Peyer's patch (tissue), 4 donors: ENCODE measurements at places on chromosomes 5 and 9.

DNA sequence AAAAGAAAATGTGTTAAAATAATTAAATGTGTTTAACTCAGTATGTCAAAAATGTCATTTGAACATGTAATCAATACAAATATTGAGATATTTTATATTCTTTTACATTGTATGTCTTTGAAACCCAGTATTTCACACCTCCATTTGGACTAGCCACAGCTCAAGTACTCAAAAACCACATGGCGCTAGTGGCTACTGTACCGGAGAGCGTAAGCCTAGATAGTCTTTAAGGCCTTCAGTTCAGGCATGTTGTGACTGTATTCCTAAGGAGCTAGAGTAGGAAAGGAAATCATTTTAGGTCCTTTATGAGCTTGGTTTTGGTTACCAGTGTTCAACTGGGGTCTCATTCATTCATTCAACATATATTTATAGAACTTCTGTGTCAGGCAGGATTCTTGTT, 12.8 kb downstream of the FBXW2 start:
- H3K27me3 ChIP-seq: no peaks in the 10 kb centered on the region
- no peak for DNase-seq
- peaks cover 47% of the 10 kb centered on the region for H3K36me3 ChIP-seq
- no peak overlapping the region for H3K27ac ChIP-seq

GRCh38 chr5:65268525-65268924, 213.2 kb downstream of the ADAMTS6 start:
- no peak for DNase-seq
- no peak overlapping the region for H3K27ac ChIP-seq
- no peaks in the 10 kb centered on the region for H3K36me3 ChIP-seq
- H3K27me3 ChIP-seq: no peaks in the 10 kb centered on the region
- H3K4me3 ChIP-seq: no peak overlapping the region
- H3K4me1 ChIP-seq: no peaks in the 10 kb centered on the region

DNA sequence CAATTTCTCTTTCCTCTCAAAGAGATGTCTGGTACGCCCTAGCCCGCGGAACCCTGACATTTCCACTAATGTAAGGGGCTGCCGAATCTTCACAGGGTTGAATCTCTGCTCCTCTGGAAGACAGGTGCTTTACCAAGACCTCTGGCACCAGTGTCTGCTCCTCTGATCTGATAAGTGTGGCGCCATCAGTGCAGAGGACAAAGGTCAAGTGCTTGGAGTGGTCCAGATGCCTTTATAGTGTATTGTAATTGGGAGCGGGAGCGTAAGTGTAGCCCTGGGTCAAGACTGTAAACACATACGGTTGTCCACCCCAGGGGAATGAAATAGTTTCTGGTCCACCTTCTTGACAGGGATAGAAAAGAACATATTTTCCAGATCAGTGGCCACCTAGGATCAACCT, 17.7 kb downstream of the ADAMTSL2 start:
- H3K4me3 ChIP-seq: no peak overlapping the region
- H3K27me3 ChIP-seq: no peaks in the 10 kb centered on the region
- DNase-seq: no peak

- no peaks in the 10 kb centered on the region for H3K27me3 ChIP-seq
- DNase-seq: no peak
- H3K4me1 ChIP-seq: no peaks in the 10 kb centered on the region
- H3K36me3 ChIP-seq: no peaks in the 10 kb centered on the region
- no peak overlapping the region for H3K27ac ChIP-seq
These were observed 83.1 kb downstream of the DPYSL3 start for GRCh38 chr5:147426640-147427327.

DNA sequence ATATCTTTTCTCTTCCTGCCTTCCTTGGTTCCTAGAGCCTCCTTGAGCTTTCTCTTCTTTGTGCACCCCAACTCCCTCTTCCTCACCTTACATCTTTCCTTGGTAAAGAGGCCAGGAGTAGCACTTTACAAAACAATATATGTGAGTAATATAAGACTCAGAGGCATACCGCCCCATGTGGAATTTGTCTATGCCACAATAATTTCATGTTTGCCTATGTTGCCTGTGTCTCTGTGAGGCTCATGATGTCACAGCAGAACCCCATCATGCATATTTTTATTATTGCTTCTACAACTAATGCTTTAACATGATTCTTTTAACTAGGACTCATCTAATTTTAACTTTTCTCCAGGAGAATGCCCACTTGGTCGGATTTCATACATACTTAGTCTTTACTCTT, 15.0 kb upstream of the LVRN start:
- DNase-seq: no peak
- H3K27me3 ChIP-seq: no peaks in the 10 kb centered on the region
- H3K4me1 ChIP-seq: no peaks in the 10 kb centered on the region
- no peaks in the 10 kb centered on the region for H3K36me3 ChIP-seq
- no peak overlapping the region for H3K4me3 ChIP-seq

DNA sequence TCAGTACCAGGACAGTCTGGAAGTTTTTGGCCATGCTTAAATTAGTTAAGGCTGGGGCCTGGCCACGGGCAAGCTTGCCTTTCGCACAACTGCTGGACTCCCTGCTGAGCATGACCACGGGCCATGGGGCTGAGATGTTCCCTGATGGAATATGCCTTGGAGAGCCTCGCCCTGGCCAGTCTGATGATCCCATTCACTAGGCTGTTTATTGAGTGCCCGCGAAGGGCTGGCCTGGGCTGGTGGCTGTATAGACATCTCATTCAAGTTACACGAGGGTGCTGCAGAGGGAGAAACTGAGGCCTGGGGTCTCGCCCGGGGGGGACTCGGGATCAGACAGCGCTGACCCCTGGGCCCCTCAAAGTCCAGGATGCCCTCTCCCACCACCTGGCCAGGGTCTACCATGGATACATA, 7.8 kb upstream of the RXRA start:
- H3K4me1 ChIP-seq: no peaks in the 10 kb centered on the region
- H3K27me3 ChIP-seq: no peaks in the 10 kb centered on the region
- H3K4me3 ChIP-seq: no peak overlapping the region
- no peaks in the 10 kb centered on the region for H3K36me3 ChIP-seq

- no peaks in the 10 kb centered on the region for H3K36me3 ChIP-seq
- H3K4me1 ChIP-seq: no peaks in the 10 kb centered on the region
- peak overlapping the region; percentile 72 for H3K27ac ChIP-seq
- H3K27me3 ChIP-seq: no peaks in the 10 kb centered on the region
These were observed 19.5 kb upstream of the ANXA1 start for GRCh38 chr9:73132034-73132776.

- DNase-seq: no peak
- no peaks in the 10 kb centered on the region for H3K27me3 ChIP-seq
- H3K4me3 ChIP-seq: no peak overlapping the region
- H3K36me3 ChIP-seq: no peaks in the 10 kb centered on the region
- no peaks in the 10 kb centered on the region for H3K4me1 ChIP-seq
- no peak overlapping the region for H3K27ac ChIP-seq
These were observed 339.9 kb downstream of the ASTN2 start for GRCh38 chr9:117074784-117075520.

DNA sequence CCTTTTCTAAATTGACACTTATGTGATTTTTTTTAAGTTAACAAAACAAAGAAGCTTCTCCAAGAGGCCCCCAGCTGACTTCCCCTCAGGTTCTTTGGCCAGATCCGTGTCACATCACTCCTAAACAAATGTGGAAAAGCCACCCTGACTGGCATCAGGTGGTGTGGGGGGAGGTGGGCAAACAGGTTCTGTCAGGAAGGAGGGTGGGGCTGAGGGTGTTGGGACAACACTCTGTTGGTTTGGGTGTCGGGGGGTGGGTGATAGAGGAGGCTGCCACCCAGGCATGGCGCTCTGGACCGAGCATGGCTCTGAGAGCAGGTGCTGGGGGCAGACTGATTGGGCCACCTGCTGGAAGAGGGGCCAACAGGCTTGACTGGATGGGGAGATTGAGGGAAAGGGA, 210.9 kb downstream of the HSPA4 start:
- H3K4me1 ChIP-seq: no peaks in the 10 kb centered on the region
- no peak overlapping the region for H3K27ac ChIP-seq
- no peak overlapping the region for H3K4me3 ChIP-seq
- H3K36me3 ChIP-seq: no peaks in the 10 kb centered on the region
- no peaks in the 10 kb centered on the region for H3K27me3 ChIP-seq

DNA sequence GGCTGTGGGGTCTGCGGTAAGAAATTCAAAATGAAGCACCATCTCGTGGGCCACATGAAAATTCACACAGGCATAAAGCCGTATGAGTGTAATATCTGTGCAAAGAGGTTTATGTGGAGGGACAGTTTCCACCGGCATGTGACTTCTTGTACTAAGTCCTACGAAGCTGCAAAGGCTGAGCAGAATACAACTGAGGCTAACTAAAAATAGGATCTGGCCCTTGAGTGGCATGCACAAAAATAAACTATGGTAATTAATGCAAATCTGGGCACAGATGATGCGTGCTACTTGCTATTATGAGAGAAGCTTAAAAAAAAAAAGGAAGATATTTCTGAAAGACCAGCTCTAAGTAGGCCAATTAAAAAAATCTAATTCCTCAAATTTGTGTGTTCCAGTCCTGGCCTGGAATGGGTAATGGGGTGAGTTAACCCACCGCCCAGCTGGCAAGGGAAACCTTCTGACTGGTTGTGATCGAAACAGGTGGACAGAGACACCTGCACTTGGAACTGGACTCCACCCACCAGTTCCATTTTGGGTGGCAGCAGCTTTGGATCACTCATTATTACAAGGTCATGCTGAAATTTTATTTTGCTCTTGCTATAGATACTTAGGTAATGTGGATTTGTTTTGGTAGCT, 26.6 kb upstream of the ZBTB34 start:
- H3K36me3 ChIP-seq: peaks cover 39% of the 10 kb centered on the region
- H3K27ac ChIP-seq: no peak overlapping the region
- no peak for DNase-seq
- H3K4me1 ChIP-seq: no peaks in the 10 kb centered on the region
- H3K27me3 ChIP-seq: no peaks in the 10 kb centered on the region

- no peaks in the 10 kb centered on the region for H3K4me1 ChIP-seq
- H3K27ac ChIP-seq: peak overlapping the region; percentile 87
- H3K36me3 ChIP-seq: no peaks in the 10 kb centered on the region
- no peak for DNase-seq
- no peaks in the 10 kb centered on the region for H3K27me3 ChIP-seq
These were observed 722 bp downstream of the CDC42SE2 start for GRCh38 chr5:131264451-131265099.

- no peaks in the 10 kb centered on the region for H3K27me3 ChIP-seq
- no peak for DNase-seq
- no peak overlapping the region for H3K4me3 ChIP-seq
- H3K36me3 ChIP-seq: no peaks in the 10 kb centered on the region
- H3K27ac ChIP-seq: no peak overlapping the region
These were observed 384.6 kb downstream of the MLLT3 start for GRCh38 chr9:20237686-20238085.

DNA sequence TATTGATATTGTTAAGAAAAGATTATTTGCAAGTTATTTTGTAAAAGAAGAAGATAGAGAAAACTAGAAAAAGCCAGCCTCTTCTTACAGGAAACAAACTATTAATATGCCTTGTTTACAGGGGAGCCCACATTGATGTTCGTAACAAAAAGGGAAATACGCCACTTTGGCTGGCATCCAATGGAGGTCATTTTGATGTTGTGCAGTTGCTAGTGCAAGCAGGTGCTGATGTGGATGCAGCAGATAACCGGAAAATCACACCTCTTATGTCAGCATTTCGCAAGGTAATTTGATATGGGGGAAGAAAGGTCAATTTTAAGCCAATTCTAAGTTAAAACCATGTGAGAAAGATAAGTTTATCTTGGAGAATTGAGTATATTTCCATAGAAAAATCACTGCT, 37.6 kb upstream of the EIF4EBP3 start:
- H3K4me1 ChIP-seq: no peaks in the 10 kb centered on the region
- no peak overlapping the region for H3K4me3 ChIP-seq
- no peaks in the 10 kb centered on the region for H3K27me3 ChIP-seq
- peaks cover 94% of the 10 kb centered on the region for H3K36me3 ChIP-seq
- no peak for DNase-seq

DNA sequence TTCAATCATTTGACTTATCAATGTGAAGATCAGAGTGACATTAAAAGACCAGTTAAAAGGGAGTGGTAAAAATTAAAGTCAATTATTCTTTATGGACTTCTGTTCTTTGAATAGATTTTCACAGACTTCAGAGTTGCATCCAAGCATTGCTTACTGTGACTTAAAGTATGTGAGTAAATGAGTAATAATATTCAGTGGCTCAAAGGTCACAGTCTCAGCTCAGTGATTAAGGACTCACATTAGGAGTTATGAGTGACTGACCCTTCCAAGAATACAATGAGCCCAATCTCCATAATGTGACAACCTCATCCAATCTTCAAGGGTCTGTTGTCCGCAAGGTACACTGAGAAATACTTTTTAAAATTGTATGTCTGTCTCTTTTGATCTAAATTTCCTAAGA, 811.2 kb downstream of the BRINP1 start:
- H3K4me3 ChIP-seq: no peak overlapping the region
- H3K36me3 ChIP-seq: no peaks in the 10 kb centered on the region

DNA sequence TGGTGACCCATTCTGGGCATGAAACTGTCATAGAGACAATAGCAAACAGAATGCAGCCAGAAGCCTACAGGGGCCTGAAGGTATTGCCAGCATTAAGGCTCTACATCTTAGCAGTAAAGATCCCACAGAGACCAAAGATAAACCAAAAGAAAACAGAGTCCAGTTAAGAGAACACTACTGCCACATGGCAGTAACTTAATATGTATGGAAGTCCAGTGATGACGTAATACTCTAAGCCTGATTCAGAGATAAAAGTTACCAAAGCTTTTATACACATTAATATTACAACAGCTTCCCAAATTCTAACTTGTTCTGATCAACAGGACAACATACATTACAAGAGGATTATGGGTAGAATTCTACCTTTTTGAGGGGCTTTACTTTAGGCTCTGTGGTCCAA, 371.5 kb downstream of the PRELID2 start:
- no peak overlapping the region for H3K27ac ChIP-seq
- H3K36me3 ChIP-seq: no peaks in the 10 kb centered on the region
- H3K27me3 ChIP-seq: no peaks in the 10 kb centered on the region
- no peak overlapping the region for H3K4me3 ChIP-seq
- no peak for DNase-seq

- H3K27me3 ChIP-seq: no peaks in the 10 kb centered on the region
- H3K4me3 ChIP-seq: no peak overlapping the region
- peaks cover 53% of the 10 kb centered on the region for H3K36me3 ChIP-seq
These were observed 8.4 kb downstream of the RPL37 start for GRCh38 chr5:40826489-40827187.

DNA sequence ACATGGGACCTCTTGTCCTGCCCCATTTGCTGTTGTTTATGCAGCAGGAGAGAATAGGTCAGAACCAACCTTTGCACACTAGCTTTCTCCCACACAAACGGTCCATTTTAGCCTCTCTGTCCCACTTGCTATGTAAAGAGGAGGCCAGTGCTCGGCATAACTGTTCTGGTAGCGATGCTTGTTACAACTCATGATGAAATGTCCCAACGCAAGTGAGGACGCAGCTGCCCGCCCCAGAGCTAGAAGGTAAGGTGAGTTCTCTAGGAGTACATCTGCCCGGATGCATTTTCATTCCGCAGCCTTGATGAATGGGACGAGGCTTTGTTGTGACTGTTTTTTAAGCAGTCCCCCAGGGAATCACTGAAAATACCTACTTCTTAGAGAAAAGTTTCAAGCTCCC, 14.1 kb downstream of the S1PR3 start:
- H3K27ac ChIP-seq: no peak overlapping the region
- no peaks in the 10 kb centered on the region for H3K27me3 ChIP-seq
- no peaks in the 10 kb centered on the region for H3K36me3 ChIP-seq
- no peaks in the 10 kb centered on the region for H3K4me1 ChIP-seq
- DNase-seq: no peak

GRCh38 chr5:51379331-51379700, 3.9 kb upstream of the ISL1 start:
- H3K4me3 ChIP-seq: peak overlapping the region; percentile 8
- no peaks in the 10 kb centered on the region for H3K4me1 ChIP-seq
- H3K27me3 ChIP-seq: no peaks in the 10 kb centered on the region
- H3K36me3 ChIP-seq: no peaks in the 10 kb centered on the region
- DNase-seq: no peak

GRCh38 chr5:96717874-96718273, 55.7 kb downstream of the CAST start:
- no peaks in the 10 kb centered on the region for H3K4me1 ChIP-seq
- H3K36me3 ChIP-seq: peaks cover 4% of the 10 kb centered on the region
- no peak for DNase-seq
- H3K27ac ChIP-seq: peak overlapping the region; percentile 51
- H3K4me3 ChIP-seq: no peak overlapping the region
